Kidney tubule cell (primary cell): ENCODE measurements at places on chromosomes 7 and 10.

DNA sequence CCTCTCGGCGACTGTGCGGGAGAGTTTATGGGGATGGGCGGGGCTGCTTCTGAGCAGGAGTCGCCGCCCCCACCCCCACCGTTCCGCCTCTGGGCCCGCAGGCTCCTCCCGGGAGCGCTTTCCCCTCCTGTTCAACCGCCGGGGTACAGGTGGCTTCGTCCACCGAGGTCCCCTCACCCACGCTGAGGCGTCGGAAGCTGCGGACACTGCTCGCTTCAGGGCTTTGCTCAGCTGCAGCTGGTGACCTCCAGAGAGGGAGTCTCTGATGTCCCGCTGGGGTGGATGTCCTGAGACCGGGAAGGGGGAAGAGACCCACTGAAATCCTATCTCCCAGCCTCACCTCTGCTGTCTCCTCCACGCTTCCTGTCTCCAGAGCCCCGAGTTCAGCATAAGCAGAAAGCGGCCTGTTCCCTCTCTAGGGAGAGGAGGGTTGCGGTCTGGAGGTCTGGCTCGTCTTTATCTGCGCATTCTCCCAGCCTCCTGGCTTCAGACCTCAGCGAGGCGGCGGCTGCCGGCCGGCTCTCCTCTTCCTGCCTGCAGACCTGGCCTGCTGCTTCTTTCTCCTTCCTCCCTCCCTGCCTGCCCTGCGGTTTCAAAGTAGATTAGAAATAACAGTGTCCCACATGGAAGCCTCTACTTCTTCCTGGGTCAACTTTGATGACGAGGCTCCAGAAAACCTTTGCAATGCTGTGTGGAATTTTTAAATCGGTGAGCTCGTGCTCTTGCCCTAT is 1.8 kb downstream of the CYP2E1 start:
- peak; percentile 32 for DNase-seq

DNA sequence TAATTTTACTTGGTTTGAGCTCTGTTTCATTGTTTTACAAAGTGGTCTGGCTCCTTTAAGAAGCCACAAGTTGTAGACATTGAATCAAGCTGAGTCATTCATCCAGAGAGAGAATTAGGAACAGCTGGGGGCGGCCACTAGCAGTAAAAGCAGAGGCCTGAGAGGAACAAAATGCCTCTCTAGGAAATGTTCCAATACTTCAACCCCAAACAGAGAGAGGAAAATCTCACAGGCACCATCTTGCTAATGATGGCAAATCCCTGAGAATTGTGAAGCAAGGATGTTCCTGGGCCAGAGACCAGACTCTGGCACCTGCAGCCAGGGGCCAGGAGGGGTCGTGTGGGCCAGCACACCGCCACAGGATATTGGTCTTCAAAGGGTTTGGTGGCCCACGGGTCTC is 26.5 kb upstream of the TRIL start:
- peak; percentile 71 for DNase-seq

DNA sequence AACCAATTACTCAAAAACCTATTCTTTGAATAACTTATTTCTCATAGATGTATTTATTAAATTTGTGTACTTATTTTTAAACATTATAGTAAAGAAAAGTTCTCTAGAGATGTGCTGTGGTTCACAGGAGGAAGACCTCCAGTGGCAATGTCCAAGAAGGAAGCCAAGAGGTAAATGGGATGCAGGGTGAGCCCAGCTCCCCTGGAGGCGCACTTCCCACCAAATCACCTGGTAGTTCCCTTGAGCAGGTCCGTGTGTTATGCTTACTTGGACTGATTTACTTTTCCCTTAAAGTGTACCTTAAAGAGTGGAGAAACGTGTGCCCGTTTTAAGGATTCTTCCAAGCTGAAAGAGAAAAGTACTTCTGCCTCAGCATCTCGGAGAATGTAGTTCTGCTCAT is 55.3 kb downstream of the PAXIP1 start:
- no peak for DNase-seq

DNA sequence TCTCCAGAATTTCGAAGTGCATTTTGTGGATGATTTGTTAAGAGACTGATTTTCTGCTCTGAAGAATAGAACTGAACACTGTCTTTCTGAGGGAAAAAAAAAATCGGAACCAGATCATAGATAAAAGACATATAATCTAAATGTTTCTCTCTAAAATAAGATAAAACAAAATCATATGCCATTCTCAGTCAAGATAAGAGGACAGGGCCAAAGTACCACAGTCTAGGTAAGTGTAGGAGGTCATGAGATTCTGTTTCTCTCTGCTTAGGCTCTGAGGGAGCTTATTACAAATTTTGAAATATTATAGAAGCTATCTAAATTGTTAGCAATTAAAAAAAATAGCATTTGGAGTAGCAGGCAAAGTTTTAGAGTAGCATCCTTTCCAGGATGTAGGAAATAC is 702 bp upstream of the AOAH start:
- no peak for DNase-seq

- DNase-seq = no peak
These were observed 216.8 kb downstream of the SNX10 start for GRCh38 chr7:26508481-26508880.

DNA sequence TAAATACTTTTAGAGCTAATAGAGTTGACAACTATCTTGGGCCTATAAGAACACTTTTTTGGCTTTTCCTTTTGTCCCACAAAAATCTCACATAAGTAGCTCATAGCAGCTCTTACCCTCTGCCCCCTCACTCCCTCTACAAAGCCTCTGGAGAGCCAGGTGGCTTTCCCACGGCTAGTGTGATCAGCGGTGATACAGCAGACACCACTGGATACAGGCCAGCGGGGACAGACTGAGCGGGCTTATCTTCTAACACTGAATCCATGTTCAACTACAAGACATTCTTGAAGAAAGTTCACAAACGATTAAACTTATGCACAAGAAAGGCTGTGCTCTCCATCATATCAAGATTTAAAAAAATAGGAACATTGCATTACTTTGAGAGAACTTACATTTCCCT is 377.2 kb downstream of the PARD3 start:
- DNase-seq = no peak

- peak; percentile 3 for DNase-seq
These were observed 1.4 kb downstream of the FGFBP3 start for GRCh38 chr10:91907914-91908336.

DNA sequence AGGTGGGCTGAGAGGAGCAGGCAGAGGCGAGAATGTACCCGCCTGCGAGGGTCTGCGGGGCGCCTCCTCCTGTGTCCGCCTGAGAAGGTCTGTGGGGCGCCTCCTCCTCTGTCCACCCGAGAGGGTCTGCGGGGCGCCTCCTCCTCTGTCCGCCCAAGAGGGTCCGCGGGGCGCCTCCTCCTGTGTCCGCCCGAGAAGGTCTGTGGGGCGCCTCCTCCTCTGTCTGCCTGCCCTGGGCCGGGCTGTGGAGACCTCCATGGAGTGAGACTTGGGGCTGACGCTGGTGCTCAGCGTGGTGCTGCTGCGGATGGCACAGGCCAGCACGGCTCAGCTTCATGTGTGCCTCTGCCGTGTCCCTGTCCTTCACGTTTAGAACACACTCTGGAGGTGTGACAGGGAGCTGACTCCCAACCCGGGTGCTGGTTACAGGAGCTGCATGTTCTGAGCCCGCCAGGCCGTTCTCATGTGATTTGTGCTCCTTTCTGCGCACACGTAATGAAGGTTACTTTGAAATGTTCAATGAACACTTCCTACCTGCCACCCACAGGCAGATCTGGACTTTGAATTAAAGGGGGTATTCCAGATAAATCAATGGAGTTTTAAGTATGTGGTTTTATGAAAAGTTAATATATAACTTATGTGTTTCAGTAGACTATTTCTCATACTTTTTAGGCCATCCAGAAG is 20.5 kb upstream of the GET4 start:
- no peak for DNase-seq

GRCh38 chr7:77655836-77656455 is 40.3 kb upstream of the RSBN1L start:
- DNase-seq = no peak

- no peak for DNase-seq
These were observed 41.9 kb upstream of the PDCD4 start for GRCh38 chr10:110829721-110830410.

DNA sequence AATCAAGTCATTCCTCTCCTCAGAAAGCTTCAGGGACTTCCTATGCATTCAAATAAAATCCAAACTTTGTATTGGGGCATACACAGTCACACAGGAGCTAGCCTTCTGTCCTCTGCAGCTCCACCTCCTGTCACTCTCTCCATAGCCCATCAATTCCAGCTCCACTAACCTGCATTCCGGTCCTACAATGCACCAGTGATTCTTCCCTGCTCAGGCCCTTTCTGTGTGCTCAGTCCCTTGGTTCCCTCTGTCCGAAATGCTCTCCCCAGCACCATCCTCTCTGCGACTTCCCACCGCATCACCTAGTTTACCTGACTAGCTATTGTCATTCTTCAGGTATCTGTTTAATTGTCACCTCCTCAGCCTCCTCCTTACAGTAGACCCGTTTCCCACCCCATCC is 26.4 kb upstream of the YAE1 start:
- no peak for DNase-seq

DNA sequence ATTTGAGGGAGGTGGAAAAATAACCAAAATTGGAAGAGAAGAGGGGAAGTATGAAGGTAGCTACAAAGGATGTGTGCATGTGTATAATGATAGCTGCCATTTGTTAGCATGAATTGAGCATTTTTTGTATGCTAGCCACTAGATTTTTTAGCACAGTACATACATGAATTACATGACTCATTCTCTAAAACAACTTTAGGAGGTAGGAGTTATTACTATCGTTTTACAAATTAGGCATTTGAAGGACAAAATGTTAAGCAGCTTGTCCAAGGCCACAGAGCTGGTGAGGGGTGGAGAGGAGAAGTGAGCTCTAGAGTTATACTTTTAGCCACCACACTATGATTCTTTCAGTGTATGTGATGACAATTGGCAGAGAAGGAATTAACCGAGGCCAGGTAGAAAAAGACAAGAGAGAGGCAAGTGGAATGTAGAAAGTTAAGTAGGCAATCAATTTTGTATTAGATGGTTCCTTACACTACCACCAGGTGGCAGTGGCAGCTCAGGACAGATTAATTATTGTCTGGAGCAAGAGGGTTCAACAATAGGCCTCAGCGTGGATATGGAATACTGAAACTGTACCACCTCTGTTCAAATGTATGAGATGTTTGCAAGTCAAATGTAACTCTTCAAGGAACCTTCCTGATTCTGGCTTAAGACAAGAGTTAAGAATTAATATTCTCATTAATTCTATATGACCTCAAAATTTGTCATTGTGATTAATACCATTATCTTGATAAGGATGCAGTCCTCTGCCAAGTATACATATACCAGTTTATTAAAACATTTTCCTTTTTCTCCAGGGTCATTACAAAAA is 128.0 kb downstream of the MBL2 start:
- DNase-seq = peak; percentile 50

- no peak for DNase-seq
These were observed 213.7 kb downstream of the GRID1 start for GRCh38 chr10:86152911-86153310.

DNA sequence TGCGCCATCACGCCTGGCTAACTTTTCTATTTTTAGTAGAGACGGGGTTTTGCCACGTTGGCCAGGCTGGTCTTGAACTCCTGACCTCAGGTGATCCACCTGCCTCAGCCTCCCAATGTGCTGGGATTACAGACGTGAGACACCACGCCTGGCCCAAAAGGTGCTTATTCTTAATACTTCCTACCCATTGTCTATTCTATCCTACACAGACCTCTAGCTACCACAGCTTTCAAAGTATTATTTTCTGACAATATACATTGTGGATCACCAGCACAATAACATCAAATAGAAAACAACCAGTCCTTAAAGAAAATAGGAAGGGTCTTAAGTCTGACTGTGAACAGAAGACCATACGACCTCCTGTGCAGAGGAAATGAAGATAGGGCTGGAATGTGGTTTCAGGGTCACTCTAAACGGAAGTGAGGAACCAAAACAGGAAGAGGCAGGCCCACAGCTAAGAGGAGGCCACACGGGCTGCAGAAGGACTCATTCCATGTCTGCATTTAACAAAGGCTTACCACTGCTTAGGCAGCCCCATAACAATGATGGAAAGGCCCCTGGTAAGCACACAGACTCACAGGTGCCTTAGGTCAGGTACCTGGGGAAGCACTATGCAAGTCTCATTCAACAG is 115.2 kb downstream of the ZFAND4 start:
- no peak for DNase-seq

GRCh38 chr10:72035252-72035887 is 53.0 kb downstream of the SPOCK2 start:
- DNase-seq = peak; percentile 34

DNA sequence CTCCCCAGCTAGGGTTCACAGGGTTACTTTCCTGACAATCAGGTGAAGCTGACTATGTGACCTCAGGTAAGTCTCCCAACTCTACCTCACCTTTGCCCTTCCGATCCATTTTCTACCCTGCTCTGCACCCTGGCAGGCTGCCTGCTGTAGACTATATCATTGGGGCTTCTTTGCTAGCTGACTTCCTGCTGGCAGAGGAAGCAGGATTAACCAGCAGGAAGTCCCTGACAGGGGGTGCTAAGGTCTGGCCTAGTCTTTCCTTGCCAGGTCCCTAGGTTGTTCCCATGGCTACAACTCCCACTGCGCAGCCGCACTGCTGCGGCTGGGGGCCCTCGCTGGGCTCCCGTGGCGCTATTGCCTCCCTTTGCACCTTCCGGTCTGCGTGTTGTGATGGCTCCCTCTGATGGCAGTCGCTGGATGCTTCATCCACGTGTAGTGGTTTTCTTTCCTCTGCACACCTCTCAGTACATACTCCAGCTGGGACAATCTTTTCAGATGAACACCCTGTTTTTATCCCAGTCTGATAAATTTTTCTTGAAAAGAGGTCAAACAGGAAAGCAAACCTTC is 365.9 kb downstream of the REEP3 start:
- DNase-seq = no peak

DNA sequence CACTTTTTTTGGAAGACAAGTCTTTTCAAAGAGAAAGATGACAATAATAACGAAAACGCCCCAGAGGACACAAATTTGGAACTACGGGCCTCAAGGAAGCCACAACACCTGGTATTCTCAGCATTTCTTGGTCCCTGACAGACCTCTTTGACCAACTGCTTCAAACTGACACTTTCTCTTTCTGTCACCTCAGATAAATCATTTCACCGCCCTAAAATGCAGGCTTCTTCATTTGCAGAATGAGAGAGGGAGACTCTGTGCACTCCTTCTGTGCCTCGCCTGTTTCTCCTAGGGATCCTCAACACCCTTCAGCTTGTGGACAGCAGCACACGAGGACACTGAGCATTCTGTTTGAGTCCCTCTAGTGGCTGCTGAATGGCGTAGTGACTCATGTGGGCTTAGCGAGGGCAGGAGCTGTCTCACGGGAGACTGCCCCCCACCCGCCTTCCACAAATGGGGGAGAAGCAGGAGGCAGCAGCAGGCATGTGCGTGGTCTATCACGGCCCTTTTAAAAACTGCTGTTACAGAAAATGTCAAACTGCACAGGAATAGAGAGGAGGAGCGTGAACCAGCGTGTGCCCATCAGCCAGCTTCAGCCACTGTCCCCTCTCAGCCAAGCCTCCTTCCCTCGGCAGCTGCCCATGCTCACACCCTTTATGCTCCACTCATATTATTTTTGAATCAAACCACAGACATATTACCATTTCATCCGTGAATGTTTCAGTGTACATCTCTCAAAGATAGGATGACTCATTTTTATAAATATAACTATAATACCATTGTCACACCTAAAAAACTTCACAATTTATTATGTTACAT is 41.4 kb downstream of the GSDME start:
- DNase-seq = peak; percentile 30

- DNase-seq = no peak
These were observed 24.4 kb downstream of the DDX50 start for GRCh38 chr10:68925489-68925888.

- DNase-seq = no peak
These were observed 30.7 kb upstream of the RBM20 start for GRCh38 chr10:110613341-110613995.
